ENCODE measurements at places on chromosomes 5 and 9.

DNA sequence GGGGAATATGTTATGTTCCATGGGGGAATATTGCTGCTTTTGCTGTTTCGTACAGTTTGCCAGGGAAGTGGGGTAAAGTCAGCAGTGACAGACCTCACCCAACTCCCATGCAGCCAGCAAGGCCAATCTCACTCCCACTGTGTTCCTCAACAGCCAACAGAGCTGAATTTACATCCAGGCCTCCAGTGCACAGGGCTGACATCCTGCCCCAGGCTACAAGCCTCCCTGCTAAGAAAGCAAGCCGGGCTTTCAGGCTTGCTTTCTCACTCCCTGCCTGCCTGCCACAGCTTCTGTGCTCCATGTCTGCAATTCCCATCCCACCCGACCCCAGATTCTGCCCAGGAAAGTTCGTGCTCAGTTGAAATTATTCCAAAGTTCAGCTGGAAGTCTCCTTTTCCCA, 25.5 kb upstream of the SNCAIP start:
- no peak for DNase-seq
- H3K36me3 ChIP-seq: no peaks in the 10 kb centered on the region

- no peak overlapping the region for H3K4me3 ChIP-seq
- H3K27me3 ChIP-seq: no peaks in the 10 kb centered on the region
- H3K36me3 ChIP-seq: peaks cover 2% of the 10 kb centered on the region
- no peak overlapping the region for H3K27ac ChIP-seq
Measured at GRCh38 chr5:107893642-107894041, 222.9 kb upstream of the EFNA5 start.

GRCh38 chr9:89597711-89598362, 7.0 kb upstream of the GADD45G start:
- peaks cover 32% of the 10 kb centered on the region for H3K27me3 ChIP-seq
- peaks cover 3% of the 10 kb centered on the region for H3K4me1 ChIP-seq
- peak; percentile 72 for DNase-seq
- no peaks in the 10 kb centered on the region for H3K36me3 ChIP-seq
- no peak overlapping the region for H3K27ac ChIP-seq

GRCh38 chr9:129280236-129280622, 102.2 kb upstream of the IER5L start:
- H3K36me3 ChIP-seq: no peaks in the 10 kb centered on the region
- peaks cover 11% of the 10 kb centered on the region for H3K27me3 ChIP-seq
- H3K27ac ChIP-seq: no peak overlapping the region
- H3K4me3 ChIP-seq: no peak overlapping the region

GRCh38 chr5:178322736-178323540, 90.3 kb upstream of the PHYKPL start:
- H3K4me3 ChIP-seq: no peak overlapping the region
- no peaks in the 10 kb centered on the region for H3K36me3 ChIP-seq
- no peaks in the 10 kb centered on the region for H3K27me3 ChIP-seq
- no peak overlapping the region for H3K27ac ChIP-seq

DNA sequence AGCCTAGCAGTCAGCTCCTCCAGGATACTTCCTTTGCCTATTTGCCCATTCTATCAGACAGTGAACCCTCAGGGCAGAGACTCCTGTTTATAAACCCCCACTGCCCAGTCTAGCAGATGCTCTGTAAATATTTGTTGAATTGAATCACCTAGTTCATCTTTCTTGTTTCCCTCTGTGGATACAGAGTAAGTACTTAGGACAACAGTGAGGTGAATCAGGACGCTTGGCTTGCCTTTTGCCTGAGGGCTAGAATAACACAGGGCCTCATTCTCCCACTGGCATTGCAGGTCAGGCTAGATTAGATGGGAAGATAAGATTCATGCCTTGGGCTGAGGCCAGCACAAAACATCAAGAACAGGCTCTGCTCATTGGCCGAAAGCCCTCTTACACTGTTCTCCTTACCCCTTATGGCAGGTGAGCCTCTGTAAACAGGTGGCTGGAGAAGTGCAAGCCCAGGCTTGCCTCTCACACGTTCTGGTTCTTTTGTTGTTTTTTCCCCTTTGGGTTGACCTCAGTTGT, 22.2 kb downstream of the TNFSF8 start:
- H3K4me3 ChIP-seq: peak overlapping the region; percentile 62
- H3K27ac ChIP-seq: peak overlapping the region; percentile 90

GRCh38 chr9:5518171-5518936, 8.0 kb downstream of the PDCD1LG2 start:
- peaks cover 14% of the 10 kb centered on the region for H3K4me1 ChIP-seq
- H3K4me3 ChIP-seq: no peak overlapping the region
- H3K27ac ChIP-seq: no peak overlapping the region
- no peak for DNase-seq

- H3K4me3 ChIP-seq: no peak overlapping the region
- DNase-seq: no peak
- no peaks in the 10 kb centered on the region for H3K36me3 ChIP-seq
Measured at GRCh38 chr5:116528519-116529234, 45.9 kb downstream of the SEMA6A start.

- no peak overlapping the region for H3K27ac ChIP-seq
- peaks cover 30% of the 10 kb centered on the region for H3K4me1 ChIP-seq
- peak; percentile 64 for DNase-seq
- H3K36me3 ChIP-seq: no peaks in the 10 kb centered on the region
- no peak overlapping the region for H3K4me3 ChIP-seq
Measured at GRCh38 chr5:142866563-142867275, 96.5 kb downstream of the ARHGAP26 start.

- no peak overlapping the region for H3K4me3 ChIP-seq
- no peaks in the 10 kb centered on the region for H3K4me1 ChIP-seq
- peaks cover 7% of the 10 kb centered on the region for H3K27me3 ChIP-seq
- H3K36me3 ChIP-seq: no peaks in the 10 kb centered on the region
- no peak for DNase-seq
Measured at GRCh38 chr9:105194234-105194633, 50.2 kb upstream of the SLC44A1 start.

All from activated CD8-positive, alpha-beta T cell treated with anti-CD3 and anti-CD28 coated beads, Interleukin-2, amount 10 ng/mL, durations not matched to agents 7 days and 5 days (primary cell).